Tibial artery (tissue), 4 donors: ENCODE measurements at places on chromosomes 2 and 18.

GRCh38 chr2:232323328-232323650, 55.3 kb upstream of the ALPP start:
- no peak for DNase-seq

- no peak for DNase-seq
Measured at GRCh38 chr2:232999354-232999753, 13.7 kb downstream of the NGEF start.

DNA sequence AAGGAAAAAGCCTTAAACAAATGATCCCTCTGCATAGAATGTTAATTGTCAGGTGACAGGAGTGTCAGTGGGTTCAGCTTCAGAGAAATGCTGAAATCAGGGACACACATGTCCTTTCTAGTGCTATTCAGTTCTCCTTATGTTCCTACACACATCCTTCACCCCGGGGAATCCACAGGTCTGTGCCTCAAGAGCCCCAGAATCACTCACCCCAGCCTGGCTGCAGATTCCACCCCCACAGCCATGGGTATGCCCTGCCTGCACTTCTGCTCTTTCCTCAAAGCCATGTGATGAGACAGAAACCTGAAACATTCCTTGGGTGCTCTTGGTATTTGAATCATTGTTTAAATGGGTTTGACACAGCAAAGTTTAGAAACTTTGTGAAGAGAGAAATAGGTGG, 27.4 kb upstream of the FZD7 start:
- DNase-seq = no peak

GRCh38 chr2:51511002-51511401, 479.1 kb upstream of the NRXN1 start:
- no peak for DNase-seq

DNA sequence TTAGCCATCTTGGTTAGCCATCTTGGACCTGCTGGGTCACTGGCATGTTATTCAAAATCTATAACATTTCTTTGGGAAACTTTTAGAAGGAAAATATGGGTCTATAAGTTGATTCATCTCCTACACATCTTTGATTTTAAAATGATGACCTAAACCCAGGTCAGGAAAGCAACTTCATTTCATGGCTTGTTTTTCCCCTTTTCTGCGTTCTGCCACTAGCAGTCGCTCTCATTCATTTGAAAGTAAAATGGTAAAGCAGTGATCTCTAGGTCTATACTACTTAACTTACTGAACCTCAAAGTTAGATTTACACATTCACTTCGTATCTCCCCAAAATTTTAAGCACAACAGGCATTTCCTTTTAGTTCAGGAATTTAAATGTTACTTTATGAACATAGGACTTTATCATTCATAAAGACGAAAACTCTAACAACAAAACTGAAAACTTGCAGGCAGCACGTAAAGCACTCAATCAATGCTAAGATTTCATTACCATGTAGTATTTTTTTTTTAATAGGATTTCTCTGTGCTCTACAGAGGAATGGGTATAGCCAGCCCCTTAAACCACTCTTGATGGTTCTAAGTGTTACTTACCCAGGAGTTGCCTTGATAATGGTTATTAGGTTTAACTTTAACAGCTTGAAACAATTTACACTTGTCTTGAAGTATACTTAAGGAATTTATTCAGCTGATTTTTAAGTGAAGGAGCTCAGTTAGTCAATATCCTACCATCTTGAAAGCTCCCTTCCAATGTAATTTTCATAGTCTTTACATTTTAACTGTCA, 62.5 kb downstream of the GORASP2 start:
- no peak for DNase-seq

GRCh38 chr2:214293593-214293992, 117.3 kb upstream of the VWC2L start:
- no peak for DNase-seq

GRCh38 chr2:8543383-8544170, 138.3 kb upstream of the ID2 start:
- DNase-seq = peak; percentile 90

DNA sequence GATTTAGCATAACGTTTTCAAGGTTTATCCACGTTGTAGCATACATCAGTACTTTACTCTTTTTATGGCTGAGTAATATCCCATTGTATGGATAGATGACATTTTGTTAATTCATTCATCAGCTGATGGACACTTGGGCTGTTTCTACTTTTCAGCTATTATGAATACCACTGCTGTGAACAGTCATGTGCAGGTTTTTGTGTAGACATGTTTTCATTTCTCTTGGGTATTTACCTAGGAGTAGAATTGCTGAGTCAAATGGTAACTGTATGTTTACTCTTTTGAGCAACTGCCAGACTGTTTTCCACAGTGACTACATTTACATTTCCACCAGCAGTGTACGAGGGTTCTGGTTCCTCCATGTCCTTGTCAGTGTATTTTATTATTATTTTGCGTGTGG, 33.9 kb downstream of the COX7A2L start:
- no peak for DNase-seq

- DNase-seq = peak; percentile 53
Measured at GRCh38 chr18:76386886-76387285, 108.2 kb downstream of the ZNF516 start.

- DNase-seq = no peak
Measured at GRCh38 chr2:39851251-39851650, 72.2 kb upstream of the THUMPD2 start.

GRCh38 chr18:44777457-44778192, 96.9 kb downstream of the SETBP1 start:
- peak; percentile 72 for DNase-seq

GRCh38 chr2:134583997-134584520, 134.7 kb downstream of the TMEM163 start:
- DNase-seq = no peak

DNA sequence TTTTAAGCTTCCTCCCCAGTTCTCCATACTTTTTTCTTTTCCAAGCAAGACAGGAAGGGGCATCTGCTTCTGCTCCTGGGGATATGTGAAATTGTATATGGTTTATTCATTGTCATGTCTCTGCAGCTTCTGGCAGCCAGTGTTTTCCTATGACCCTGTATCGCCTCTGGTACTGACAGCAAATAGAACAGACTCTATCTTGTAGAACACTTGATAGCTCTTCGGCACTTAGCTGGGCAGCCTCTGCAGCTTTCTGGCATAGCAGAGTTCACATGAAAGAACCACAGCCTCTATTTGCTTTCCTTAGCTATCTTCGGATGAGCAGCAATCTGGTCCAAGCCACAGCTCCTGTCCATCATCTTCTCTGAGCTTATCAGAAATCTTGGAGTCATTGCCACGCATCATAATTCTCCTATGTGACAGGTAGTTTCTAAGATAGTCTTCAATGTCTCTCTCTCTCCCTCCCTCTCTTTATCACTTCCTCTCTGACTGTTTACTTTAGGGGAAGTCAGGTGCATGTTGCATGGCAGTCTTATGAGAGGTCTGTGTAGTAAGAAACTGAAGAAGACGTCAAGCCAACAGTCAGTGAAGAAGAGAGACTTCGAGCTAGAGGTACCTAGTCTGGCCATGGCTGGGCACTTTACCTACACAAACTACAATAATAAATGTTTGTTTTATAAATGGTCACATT, 627.7 kb upstream of the CDH2 start:
- DNase-seq = no peak

GRCh38 chr18:58992301-58993231, 127.9 kb downstream of the ZNF532 start:
- DNase-seq = no peak

GRCh38 chr2:164644036-164644700, 22.9 kb upstream of the GRB14 start:
- no peak for DNase-seq

DNA sequence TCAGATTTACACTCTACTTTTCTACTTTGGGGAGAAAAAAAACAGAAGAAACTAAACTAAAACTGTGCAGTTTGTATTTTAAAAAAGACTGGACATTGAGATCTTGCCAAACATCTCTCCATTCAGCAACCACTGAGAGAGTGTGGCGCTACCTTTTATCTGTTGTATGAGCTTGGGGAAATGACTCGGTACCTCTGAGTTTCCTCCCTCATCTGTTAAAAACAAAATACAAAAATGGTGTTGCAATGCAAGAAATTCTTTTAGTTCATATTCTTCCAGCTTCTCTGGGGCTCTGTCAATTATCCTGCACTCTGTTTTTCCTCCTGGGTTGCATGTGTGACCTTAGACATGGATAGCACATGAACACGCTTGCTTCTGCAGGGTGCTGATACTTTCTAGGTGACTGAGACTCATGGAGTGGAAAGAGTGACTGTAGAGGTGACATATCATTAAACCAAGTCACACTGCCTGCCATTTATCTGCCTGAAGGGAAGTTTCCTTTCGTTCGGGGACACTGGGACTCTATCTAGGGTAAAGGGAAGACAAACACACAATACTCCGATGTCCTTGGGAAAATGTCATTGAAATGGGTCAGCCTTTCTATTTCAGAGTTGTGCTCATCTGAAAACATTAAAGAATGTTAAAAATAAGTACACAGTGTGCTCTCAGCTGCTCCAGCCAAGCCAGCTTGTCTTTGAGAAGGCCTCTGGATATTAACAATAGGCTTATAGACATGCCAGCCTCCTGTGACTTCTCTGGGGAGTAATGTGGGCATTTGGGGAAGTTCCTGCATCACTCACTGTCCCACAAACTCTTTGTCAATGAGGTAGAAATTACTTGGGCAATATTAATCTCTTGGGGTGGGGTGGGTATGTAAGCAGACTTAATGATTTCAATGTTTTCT, 91.4 kb downstream of the TRIB2 start:
- no peak for DNase-seq

DNA sequence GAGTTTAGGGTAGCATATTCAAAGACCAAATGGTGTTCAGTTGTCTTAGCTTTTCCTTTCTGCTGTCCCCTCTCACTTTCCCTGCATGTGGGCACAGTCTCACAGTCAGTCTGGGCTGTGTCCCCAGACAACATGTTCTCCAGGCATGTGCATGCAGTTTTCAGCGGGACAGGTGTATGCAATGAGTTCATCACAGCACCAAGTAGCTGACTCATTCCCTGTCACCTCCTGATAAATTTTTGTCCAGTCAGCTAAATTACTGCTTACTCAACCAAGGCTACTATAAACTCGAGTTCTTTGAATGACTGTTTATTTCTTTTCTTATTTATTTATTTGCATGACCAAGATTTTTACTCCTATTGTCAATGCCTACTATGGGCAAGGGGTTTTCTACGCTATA, 148.8 kb upstream of the CDH19 start:
- DNase-seq = no peak

DNA sequence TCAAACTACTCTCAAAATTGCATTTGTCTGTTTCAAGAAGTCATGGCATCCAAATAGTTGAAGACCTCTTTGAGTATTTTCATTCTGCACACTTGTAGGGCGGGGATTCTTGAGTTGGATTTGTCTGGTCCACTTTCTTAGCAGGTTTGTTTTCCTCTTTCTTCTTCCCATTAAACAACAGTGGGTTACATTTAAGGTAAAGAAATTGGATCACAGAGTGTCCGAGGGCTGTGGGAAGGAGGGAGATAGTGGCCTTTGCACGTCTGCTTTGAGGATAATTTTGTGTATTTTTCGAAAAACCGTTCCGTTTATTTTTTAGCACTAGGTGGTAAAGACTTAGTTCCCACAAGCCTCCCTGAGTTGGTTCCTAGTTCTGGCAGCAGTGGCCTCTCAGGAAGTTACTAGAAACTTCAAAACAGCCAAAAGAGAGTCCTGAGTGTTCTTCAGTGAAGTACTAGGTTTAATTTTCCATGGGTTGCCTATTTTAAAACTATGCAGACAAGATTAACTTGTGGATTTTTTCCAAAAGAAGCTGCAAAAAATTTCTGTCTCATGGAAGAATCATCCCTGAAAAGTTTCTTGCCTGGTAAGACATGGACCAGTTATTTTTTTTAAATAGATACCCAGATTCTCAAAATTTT, 107.9 kb downstream of the CDC42EP3 start:
- no peak for DNase-seq

- DNase-seq = peak; percentile 50
Measured at GRCh38 chr2:98505311-98505808, 60.7 kb downstream of the INPP4A start.

DNA sequence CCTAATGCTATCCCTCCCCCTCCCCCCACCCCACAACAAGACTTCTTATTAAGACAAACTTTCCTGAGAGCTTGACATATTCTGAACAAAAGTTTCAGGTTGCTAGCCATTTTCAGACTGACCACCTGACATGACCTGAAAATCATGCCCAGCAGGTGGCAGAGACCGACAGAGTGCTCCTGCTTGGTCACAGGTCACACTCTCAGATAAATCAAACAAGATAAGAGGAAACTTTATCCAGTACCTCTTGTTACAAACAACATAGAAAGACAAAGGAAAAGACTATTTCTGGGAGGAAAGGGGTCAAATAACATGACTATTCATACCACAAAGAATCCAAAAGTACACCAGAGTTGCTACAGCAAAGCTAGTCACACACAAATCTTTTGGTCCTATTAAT, 107.4 kb downstream of the TMEM200C start:
- DNase-seq = no peak

- no peak for DNase-seq
Measured at GRCh38 chr18:10752382-10752781, 226.6 kb downstream of the NAPG start.

- no peak for DNase-seq
Measured at GRCh38 chr2:208407667-208408066, 1.1 kb downstream of the PTH2R start.

DNA sequence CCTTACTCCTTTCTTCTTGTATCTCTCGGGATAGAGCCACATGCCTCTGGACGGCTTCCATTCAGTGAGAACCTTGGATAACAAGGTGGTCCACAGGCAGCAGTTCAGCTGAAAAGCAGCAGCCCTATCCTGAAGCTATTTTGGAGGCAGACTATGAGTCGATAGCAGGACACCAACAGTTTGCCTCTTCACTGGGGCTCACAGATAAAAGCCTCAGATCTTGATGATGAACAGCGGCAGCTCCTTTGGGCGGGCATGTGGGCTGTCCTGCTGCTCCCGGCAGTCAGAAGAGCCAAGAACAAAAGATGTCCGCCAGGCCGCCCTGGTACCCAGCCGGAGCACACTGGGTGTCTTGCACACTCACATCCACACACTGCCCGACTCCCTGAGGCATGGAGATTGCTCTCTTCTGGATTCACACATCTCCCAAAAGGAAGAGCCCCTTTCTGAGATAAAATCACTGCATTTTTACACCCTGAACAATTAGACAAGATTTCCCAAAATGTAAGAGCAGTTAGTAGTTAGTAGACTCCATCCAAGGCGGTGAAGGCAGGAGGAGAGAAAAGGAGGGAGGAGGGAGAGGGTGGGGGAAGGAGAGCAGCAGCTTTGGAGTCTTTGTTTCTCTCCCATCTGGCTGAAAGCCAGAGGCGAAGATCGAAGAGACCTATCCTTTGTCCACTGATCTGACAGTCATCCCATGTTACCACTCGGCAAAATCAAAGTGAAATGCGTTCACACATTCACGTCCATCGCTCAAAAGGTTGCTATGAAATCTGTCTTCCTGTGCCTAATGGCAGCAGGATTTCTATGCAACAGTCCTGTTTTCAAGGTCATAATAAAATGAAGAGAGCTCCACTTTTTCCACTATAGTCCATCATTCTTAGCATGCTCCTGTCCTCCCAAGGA, 90.1 kb upstream of the KLF7 start:
- no peak for DNase-seq

DNA sequence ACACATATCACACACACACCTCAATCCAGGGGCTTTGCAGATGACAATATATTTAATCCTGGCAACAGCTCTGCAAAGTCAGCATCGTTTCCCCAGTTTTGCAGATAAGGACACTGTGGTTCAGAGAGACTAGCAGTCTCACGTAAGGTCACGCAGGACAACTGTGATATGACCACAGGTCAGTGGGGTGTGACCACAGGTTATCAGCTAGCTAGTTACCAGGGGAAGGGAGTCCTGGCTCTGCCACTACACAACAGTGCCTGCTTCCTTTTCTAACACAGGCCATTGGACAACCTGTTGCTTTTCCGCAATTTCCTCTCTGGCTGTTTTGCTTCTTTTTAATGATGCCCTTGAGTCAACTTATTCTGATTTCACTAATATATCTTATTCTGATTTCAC, 33.3 kb downstream of the RBMS1 start:
- no peak for DNase-seq
